ENCODE measurements at places on chromosomes 5 and 9. TPM values are rescaled to one million over a fixed set of nuclear protein-coding genes. Genes with fewer than 3 reads are reported as not detected.

The SHC3 gene
- 0.05 TPM for total RNA-seq

The F2RL2 gene
- not detected for total RNA-seq

The ADGRD2 gene
- total RNA-seq: not detected

The WDR36 gene
- 29.7 TPM for total RNA-seq

The COL23A1 gene
- total RNA-seq: not detected

The SPINK7 gene
- total RNA-seq: not detected
